ENCODE measurements at places on chromosomes 11 and 22.

DNA sequence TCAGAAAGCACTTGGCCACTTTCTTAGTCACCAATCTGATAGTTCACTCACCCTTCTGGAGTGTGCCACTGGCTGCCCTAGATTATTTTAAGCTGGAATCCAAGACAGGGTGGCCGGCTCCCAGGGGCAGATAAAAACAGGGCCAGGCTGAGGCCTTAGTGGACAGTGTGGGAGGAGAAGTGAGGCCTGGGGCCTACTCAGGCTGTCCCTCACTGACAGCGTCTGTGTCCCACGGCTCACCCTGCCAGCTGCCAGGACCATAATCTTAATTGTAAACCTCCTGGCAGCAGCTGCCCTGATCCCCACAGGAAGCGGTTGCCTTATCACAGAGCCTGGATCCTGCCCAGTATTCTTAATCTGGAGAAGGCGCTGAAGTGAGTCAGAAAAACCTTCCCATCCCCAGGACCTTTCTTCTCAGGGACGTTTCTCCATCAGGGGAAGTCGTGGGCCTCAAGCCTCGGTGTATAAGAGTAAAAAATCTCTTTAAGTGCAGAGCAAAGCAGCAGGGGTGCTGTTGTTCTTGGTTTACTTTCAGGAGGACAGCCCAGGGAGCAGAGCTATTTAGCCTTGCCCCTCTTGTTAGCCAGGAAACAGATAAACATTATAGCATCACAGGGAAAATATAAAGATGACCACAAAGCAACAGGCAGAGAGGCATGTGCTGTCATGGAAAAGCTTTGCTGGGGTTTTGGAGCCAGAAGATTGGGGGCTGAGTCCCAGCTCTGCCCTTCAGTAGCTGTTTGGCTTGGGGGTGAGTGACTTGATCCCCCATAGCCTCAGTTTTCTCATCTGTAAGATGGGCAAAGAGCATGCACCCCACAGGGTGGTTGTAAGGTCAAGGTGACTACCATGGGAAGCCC lies 39.6 kb downstream of the TSPAN18 start:
- peak; percentile 69 for DNase-seq

GRCh38 chr11:128324531-128325141 lies 262.7 kb downstream of the ETS1 start:
- no peak for DNase-seq

- no peak for DNase-seq
Measured at GRCh38 chr11:24064309-24064903, 432.4 kb upstream of the LUZP2 start.

GRCh38 chr22:38077096-38077495 lies 6.9 kb downstream of the SLC16A8 start:
- DNase-seq = no peak

DNA sequence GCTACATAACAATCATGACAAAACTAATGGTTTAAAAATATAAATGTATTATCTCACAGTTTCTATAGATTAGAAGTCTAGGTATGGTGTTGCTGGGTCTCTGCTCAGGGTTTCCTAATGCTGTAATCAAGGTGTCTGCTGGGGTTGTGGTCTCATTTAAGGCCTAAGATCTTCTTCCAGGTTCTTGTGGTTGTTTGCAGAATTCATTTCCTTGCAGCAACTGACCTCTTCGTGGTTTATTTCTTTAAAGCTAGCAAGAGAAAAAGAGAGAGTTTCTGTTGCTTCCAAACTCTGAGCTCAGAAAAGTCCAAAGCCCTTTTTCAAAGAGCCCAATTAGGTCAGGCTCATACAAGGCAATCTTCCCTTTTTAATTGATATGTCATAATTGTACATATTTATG lies 452.7 kb upstream of the CCDC179 start:
- DNase-seq = no peak

DNA sequence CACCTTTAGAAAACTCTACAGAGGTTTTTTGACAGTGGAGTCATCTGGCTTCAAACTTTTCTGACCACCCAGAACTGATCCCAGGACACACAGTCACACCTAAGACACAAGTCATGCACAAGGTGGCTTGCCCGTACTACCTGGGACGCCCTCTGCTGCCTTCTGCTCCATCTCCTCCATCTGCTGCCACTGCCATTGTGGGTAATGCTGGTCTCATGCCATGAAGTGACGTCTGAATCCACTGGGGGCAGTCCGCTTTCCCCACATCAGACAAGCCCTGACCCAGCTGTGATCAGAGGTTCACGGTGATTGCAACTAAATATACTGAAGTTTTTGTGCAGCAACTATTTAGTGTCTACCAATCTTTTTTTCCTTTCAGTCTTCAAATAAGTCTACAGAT lies 5.4 kb upstream of the NDUFS8 start:
- DNase-seq = no peak

DNA sequence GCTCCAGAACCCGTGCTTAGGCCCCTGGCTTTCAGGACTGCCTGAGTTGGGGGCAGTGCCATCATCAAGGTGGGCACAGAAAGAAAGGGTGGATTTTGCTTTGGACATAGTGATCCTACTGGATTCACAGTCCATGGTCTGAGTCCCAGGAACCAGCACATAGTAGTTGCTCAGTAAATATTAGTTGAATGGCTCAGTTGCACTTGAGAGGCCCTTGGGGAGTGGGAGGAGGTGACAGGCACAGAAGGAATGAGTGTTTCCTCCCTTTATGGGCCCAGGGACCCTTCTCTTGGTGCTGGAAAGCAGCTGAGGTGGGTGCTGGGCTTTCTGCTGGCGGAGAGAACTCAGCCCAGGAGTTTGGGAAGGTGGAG lies 16.6 kb downstream of the ARHGEF17 start:
- DNase-seq = no peak

GRCh38 chr11:18726040-18726439 lies at the start of gene IGSF22:
TSS of gene IGSF22 (minus strand) at chr11:18726188. CDS start at chr11:18724236, 1,952 bp downstream.
- DNase-seq = no peak

GRCh38 chr11:70054004-70054403 lies 24.1 kb upstream of the ANO1 start:
- no peak for DNase-seq
